ENCODE measurements at places on chromosomes 5 and 9.

DNA sequence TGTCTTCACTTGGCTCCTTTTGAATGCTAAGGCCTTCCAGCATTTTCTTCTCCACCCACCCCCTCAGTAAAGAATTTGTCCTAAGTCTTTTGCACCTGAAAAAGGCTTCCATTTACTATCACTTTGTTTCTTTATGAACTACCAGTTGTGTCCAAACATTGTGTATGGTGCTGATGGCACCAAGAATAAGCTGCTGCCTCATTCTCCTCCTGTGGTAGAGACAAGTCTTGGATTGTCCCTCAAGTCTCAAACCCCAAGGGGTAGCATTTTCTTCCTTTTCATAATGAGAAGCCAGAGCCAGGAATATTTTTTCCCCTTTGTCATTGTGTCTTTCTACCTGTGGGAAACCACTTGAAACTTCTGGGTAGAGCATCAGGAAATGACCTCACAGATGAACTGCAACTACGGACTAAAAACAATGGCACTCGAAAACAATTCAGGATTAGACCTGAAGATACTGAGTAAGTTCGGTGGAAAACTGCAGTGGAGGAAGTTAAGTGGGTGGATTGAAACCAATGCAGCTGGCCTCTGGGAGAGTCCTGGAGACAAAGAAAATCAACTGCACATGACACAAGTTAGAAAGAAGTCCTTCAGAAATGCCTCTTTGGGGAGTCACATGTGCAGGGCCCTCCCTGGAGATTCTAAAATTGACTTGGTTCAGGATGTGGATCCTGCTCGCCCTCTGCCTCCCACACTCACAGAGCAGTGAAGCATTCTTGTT, 80.5 kb downstream of the SH3RF2 start:
- DNase-seq: no peak

- no peak for DNase-seq
Observed at GRCh38 chr5:143987751-143988560, 176.0 kb downstream of the HMHB1 start.

- DNase-seq: no peak
Observed at GRCh38 chr9:8864545-8864896, 1064.9 kb upstream of the DMAC1 start.

DNA sequence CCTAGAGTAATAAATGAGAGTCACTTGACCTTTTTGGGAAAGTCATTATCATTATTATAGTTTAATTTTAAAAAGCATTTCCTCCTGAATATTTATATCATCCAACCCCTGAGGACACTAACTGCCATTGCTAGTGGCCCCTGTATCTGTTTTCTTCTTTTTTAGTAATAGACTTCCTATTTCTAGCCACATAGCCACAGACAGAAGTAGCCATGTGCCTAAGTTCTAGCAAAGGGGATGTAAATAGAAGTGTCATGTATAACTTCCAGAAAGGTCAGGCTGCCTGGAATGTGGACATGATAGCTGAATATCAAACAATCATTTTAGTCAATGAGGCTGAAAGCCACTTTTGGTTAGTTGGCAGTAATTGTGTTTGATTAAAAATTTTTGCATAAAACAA, 37.5 kb upstream of the IQGAP2 start:
- DNase-seq: no peak

- DNase-seq: no peak
Observed at GRCh38 chr5:168347368-168348083, 56.1 kb downstream of the WWC1 start.

- DNase-seq: no peak
Observed at GRCh38 chr5:66906021-66906420, 290.6 kb downstream of the CD180 start.

- DNase-seq: no peak
Observed at GRCh38 chr5:151772029-151772845, 483 bp downstream of the G3BP1 start.

- no peak for DNase-seq
Observed at GRCh38 chr5:41708604-41708940, 161.7 kb downstream of the OXCT1 start.

- no peak for DNase-seq
Observed at GRCh38 chr9:94302426-94302825, 26.0 kb downstream of the NUTM2F start.

- DNase-seq: no peak
Observed at GRCh38 chr5:167816864-167817263, 474.6 kb upstream of the WWC1 start.

DNA sequence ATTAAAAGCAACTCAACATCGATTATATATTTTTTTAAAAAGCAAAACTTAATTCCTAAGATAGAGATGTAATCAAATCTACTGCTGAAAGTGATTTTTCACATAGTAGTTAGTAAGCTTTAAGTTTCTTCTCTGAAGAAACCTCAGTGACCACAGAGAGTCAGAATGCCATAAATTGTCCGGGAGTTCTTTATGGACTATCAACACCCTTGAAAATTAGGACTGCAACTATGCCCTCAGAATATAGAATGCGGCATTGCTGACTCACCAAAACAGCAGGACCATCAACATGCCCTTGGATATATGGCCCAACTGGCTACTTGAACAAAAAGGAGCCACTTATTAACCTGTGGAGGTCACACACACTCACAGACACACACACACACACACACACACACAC, 228.9 kb upstream of the SNX2 start:
- no peak for DNase-seq

Data from BJ (cell line).